ENCODE measurements at places on chromosomes 6 and 20. TPM values are rescaled to one million over a fixed set of nuclear protein-coding genes. Genes with fewer than 3 reads are reported as not detected.

Gene PPARD
- 22.0 TPM for polyA plus RNA-seq

DNA sequence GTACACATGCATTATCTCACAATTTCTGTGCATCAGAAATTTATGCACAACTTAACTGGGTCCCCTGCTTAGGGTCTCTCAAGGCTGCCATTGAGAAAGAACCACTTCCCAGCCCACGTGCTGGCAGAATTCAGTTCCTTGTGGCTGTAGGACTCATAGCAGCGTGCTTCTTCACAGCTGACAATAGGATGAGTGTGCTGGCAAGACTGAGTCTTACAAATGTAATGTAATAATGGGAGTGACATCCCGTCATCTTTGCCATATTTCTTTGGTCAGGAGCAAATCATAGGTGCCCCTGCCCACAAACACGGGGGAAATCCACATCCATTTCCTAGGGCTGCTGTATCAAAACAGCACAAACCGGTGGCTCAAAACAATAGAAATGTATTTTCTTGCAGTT lies 77.4 kb downstream of the FIG4 start:
- no peak for DNase-seq

DNA sequence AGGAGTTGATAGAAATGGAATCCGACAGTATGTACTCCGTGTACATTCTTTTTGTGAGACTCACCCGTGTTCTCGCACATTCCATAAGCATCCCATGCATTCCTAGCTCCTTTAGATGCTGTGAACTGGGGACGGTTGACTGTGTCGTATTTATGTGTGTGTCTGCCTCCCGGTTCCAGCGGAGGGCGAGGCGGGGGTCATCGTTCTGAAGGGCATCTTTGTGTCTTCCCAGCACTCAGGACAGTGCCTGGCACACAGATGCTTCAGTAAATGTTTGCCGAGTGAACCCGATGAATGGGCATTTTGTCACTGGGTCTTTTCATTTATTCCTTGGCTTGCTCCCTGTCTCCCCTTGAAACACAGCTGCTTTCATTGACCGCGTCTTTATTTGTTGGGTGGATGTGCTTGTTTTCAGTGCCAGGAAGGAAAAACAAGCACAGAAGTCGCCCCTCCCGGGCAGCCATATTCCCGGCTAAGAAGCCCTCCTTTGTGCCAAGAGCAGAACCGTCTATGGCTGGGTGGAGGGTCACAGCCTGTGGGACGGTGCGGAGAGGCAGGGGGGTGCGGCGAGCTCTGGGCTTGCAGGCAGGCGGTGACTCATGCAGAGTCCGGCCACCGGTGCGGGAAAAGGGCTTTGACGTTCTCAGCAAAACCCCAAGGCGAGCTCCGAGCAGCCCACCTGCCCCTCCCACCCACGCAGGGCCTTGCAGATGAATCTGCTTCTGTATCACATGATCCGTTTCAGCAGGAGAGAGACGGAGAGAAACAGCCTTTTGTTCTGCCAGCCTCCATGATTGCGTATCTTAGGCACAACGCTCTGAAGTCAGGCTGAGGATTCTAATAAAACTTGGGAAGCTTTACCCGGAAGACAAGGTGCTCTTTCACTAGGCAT lies 11.2 kb upstream of the PSMG4 start:
- no peak for DNase-seq

DNA sequence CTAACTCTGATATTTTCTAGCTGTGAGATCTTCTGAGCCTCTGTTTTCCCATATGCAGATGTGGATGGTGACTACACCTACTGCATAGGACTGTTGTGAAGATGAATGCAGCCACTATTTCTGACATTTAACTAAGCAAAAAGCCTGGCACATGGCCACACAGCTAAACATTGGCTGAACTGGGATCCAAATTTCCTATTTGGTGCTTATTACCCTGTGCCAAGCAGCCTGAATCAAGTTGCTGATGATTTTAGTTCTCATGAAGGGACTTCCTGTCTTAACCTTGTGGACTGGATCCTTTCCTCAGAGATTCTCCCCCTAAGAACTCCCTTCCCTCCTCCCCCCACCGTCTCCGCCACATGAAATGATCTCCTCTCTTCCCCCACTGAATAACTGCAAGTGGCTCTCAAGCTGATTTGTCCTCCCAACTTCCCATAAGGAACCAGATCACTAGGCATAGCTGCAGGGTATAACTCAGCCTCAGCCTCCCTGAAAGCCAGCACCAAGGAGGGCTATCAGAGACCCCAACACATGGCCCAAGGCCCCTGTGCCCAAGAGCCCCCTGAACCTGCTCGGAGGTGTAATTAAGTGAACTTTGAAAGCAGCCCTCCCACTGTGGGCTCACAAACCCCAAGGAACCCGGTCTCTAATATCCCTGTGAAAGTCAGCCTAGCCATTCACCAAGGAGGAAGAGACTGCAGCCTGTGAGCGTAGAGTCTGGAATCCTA lies 55.7 kb downstream of the MAFB start:
- no peak for DNase-seq

GRCh38 chr20:18992418-18992817 lies 178.8 kb downstream of the SCP2D1 start:
- DNase-seq: no peak

DNA sequence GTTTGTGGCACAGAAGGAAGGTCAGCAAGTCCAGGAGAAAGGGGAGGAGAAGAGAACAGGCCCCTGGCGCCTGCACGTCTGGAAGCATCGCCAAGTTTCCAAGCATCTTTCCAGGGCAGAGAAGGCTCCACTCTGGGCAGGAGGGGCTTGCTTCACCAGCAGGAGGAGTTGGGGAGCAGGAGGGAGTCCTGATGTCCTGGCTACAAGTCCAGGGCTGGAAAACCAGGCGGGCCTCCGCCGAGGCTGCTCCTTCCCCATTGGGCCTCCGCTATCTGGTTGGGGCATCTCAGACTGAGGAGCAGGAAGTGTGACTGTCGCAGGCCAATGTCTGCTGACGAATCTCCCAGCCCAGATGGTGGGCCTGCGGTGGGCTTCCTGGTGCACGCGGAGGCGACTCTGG lies 421.9 kb downstream of the PREX1 start:
- DNase-seq: no peak
